NCI-H460 (cell line): ENCODE measurements at places on chromosomes 4 and X. TPM values are rescaled to one million over a fixed set of nuclear protein-coding genes. Genes with fewer than 3 reads are reported as not detected.

Gene PDGFC
- total RNA-seq = 17.6 and 20.2 TPM in 2 replicates

Gene STS
- 1.5 and 1.9 TPM in 2 replicates for total RNA-seq

Gene SPANXC
- not detected in 2 replicates for total RNA-seq

Gene MAGEC3
- not detected in 2 replicates for total RNA-seq

Gene MMRN1
- total RNA-seq = 0.03 and 0.12 TPM in 2 replicates

Gene CLIC2
- total RNA-seq = 6.4 and 8.1 TPM in 2 replicates

Gene USP17L19
- not detected in 2 replicates for total RNA-seq

Gene TDO2
- total RNA-seq = 11.4 and 17.6 TPM in 2 replicates

Gene LIAS
- total RNA-seq = 32.8 and 37.0 TPM in 2 replicates
